ENCODE measurements at places on chromosomes 1 and 21.
A peak's percentile ranks its signal among the peaks of the same experiment; 100 is the strongest.

DNA sequence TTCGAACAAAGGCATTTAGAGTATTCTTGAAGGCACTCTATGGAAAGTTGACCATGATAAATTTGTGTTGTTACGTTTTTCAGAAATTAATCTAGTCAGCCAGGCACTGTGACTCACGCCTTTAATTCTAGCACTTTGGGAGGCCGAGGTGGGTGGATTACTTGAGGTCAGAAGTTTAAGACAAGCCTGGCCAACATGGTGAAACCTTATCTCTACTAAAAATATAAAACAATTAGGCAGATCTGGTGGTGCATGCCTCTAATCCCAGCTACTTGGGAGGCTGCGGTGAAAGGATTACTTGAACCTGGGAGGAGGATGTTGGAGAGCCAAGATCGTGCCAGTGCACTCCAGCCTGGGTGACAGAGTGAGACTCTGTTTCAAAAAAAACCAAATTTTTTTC lies 130.6 kb upstream of the BRINP3 start:
- DNase-seq = no peak

DNA sequence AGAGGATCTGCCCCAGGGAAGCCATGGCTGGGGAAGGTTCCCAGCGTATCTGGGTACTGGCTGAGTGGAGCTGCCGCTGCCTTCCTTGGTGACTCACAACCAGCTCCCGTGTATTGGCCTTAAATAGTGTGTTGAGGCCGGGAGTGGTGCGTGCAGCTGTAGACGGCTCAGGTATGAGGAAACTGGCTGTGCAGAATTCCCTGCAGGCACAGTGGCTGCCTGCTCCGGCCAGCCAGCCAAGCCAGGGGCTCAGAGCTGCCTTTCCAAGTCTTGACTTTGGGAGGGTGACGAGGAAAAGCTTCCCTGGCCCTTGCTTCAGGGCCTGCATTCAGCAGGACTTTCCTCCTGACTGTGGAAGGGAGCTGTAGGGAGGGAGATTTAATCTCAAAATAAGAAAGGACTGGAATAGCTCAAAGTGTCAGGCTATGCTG lies at the start of gene VTCN1:
Gene VTCN1, minus strand, starts transcription at position 97 of the 431 bp plus-strand sequence. Its CDS starts 72 bp downstream, at position 25.
- DNase-seq = no peak

GRCh38 chr1:223106856-223107255 lies 36.2 kb downstream of the TLR5 start:
- no peak for DNase-seq

DNA sequence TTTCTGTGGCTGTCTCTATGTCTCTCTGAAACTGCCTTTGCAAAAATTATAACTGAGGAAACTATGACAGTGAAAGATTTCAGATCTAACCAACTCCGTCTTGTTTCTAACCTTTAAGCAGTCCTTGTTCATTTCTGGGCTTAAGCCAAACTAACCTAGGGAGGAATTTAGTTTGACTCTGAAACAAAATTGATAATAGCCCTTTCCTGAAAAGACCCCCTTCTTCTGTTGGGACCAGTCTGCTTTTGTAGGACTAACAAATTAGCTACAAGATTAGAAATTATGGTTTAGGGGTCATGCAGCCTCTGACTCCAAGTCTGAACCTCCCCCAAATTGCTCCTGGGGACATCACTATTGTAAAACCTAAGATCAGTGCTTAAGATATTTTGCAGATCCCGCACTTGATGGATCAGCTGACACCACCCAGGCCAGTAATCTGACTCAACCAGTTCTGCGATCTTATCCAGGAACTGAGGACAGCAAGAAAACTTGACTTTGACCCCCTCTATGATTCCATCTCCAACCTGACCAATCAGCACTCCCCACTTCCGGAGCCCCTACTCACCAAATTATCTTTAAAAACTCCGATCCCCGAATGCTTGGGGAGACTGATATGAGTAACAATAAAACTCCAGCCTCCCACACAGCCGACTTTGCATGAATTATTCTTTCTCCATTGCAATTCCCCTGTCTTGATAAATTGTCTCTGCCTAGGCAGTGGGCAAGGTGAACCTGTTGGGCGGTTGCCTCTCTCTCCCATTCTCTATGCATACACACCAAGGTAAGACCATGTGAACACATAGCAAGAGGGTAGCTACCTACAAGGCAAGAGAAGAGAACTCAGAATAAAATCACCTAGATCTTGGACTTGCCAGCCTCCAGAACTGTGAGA lies 11.1 kb upstream of the TRIM63 start:
- DNase-seq = no peak

DNA sequence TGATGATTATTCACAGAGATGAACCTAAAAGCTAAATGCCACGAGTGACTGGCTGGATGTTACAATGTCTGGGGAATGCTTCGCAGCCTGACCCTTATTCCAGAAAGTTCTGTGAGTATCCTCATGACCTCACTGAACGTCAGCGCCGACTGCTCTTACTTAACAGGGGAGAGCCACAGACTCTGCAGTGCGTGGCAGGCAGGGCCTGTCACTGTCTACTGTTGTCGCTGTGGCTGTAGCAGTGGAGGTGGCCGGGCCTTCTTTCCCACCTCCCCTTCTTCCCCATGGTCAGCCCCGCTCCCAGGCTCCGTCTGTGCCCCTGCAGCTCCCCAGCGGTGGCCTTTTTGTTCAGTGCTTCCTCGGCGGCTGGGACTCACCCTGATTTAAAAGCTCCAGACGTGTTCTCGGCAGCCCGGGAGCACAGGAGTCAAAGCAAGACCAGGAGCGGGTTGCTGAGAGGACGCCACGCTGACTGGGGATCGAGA lies 52.2 kb upstream of the TARBP1 start:
- DNase-seq = no peak

- DNase-seq = peak; percentile 40
Observed at GRCh38 chr1:118366286-118366685, 181.3 kb upstream of the SPAG17 start.

DNA sequence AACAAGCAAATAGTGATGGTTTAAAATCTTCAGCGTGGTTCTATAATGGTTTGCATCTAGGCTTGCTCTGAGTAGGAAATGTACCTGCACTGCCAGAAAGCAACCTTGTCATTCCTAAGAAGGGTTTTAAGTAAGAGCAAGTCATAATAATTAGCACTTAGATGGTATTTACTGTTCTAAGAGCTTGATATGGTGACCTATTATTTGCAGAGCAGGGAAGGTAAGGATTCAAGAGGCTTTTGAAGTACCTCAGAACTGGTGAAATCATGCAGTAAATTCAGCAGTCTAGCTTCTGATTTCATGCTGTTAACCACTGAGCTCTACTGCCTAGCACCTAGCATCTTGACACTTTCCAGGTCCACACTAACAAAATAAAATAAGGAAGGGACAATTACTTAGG lies 23.7 kb downstream of the ATP1A1 start:
- no peak for DNase-seq

DNA sequence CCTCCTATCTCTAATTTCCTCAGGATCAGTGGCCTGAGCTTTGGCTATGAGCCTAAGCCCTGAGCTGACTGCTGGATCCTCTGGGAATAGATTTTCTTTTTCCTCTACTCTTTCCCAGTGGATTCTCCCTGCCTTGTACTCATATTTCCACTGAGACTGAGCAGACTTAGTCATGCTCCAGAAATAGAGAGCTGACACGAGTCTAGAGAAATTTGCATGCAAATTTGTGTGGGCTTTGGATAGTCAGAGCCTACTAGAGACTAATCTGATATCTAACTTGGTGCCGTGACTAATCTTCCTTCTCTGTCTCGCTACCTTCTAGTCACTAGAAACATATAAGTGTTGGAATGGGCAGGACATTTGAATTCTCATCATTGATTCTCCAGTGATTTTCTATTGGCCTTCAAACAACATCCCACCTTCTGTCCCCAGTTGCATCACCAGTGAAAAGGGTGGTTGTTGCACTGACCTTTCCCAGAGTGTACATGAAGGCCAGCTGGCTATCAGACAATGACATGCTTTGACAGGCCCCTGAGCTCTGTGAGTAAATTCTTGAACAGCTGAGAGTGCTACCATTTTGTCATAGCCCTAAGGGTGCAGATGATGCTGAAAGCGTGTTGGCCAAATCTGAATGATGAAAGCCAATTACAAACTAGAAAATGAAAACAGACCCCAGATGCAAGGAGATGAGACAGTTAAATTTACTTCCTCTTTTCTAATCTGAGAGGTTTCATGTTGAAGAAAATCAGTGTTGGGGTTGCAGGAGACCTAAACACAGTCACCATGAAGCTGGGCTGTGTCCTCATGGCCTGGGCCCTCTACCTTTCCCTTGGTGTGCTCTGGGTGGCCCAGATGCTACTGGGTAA lies at the start of gene FCRLA:
Gene FCRLA, plus strand, starts transcription at position 748 of the 866 bp plus-strand sequence. Its CDS starts 36 bp downstream, at position 784.
- peak; percentile 90 for DNase-seq

DNA sequence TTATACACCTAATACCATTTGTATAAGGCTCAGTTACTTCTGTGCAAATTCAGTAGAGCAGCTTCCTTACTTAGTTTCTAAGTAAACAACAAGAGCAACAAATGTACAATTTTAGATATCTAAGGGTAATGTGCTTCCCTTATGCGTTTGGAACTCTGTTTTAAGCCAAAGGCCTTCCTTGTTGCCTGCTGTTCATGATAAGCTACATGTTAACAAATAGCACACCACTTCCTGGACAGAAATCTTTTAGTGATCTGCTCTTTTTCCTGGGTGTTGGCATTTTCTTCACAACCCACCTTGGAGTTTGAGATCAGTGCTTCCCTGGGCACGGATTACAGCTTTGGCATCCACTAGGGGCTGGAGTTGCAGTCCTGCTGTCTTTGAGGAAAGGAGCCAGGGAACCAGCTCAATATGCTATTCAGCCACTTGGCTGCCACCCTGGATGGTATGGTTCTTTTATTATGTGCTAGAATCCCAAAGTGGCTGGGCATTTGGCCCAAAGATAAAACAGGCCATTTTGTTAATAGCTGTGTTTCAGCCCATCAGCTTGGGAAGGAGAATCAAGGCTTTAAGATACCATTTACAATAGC lies 55.6 kb upstream of the ADAR start:
- DNase-seq = no peak

- DNase-seq = no peak
Observed at GRCh38 chr1:69455718-69456117, 112.0 kb upstream of the LRRC7 start.

- peak; percentile 50 for DNase-seq
Observed at GRCh38 chr1:61496501-61496900, 228.4 kb downstream of the TM2D1 start.

DNA sequence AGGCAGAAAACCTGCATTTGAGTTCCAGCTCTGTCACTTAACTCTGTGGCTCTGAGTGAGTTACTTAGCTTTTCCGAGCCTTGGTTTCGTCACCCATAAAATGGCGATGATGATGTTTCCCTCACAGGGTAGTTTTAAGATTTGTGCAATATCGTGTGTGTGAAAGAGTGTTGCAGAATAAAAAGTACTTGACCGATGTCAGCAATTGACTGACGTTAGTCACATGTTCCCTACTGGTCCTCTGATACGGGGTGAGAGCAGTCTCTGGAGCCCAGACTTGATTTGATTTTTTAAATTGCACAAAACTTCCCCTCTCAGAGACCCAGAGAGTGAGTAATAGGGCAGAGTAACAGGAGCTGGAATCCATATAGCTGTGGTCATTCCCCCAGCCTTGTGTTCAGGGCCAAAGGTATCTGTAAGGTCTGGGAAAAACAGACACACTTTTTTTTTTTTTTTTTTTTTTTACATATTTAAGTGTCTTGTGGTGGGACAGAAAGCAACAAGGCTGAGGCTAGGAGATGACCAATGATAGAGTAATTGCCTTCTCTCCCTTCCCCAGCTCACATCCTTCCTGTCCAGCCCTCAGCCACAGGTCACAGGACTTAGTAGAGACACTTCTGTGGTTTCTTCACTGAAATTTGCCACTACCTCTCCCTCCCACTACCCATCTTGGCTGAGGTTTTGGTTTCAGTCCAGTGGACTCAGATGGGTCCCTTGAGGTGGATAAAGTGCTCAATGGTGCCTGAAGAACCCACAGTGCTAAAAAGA lies 2.0 kb downstream of the FCER1G start:
- peak; percentile 57 for DNase-seq

DNA sequence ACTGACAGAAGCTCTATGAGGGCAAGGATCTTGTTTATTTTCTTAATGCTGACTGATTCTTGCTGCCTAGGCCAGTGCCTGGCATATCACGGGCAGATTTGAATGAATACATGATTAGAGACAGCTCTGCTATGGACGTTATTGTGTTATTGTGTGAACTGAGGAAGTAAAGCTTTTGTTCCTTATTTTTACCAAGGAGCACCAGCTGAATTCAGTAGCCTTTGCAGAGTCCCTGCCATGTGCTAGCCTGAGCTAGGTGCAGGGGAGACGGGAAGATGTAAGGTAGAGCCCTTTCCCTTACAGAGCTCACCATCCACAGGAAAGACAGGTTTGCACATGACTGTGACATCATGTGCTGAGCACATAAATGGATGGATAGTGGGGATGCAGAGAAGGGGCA lies 36.0 kb upstream of the SCMH1 start:
- no peak for DNase-seq

GRCh38 chr1:80675454-80675853 lies 1125.3 kb upstream of the ADGRL2 start:
- DNase-seq = no peak

- no peak for DNase-seq
Observed at GRCh38 chr1:921011-921837, 2.5 kb upstream of the SAMD11 start.

- DNase-seq = no peak
Observed at GRCh38 chr21:43693981-43694380, 24.9 kb upstream of the PDXK start.

GRCh38 chr1:157995583-157996169 lies 2.2 kb downstream of the KIRREL1 start:
- DNase-seq = no peak

DNA sequence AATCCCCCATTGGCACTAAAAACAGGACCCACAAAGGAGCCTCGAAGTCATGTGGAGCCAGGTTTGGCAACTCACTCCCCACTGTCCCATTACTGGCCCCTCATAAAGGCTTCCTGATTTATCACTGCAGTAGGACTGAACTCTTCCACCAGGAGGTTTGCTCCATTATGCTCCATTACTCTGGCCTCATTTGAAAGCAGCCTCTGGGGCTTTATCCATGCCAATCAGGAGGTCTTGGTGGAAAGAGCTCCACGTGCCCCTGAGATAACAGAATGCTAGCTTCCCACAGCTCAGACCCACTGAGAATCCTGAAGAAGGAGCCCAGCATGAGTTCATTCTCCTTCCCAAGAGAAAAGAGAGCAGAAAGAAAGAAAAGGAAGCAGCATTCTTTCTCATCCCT lies 76.4 kb downstream of the HIVEP3 start:
- no peak for DNase-seq

- DNase-seq = no peak
Observed at GRCh38 chr1:183263886-183264602, 78.0 kb downstream of the LAMC2 start.

DNA sequence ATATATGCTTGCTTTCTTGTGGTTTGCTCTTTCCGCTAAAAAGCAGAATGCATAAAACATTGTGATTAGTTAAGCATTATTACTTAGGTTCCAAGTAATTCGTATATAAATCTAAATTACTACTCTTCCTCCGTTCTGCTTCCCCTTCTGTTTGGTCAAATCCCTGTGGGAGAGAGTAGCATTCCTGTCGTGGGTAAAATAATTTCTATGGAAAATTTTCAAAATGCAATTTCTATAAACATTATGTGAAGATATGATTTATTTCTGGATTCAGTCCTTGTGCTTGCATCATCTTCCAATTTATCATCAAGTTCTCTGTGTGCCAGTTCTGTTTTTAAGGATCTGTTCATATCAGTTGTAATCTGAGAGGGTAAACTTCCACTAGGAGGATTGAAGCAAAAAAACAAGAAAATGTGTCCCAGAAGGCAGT lies 7.2 kb upstream of the WARS2 start:
- no peak for DNase-seq

- no peak for DNase-seq
Observed at GRCh38 chr1:7783178-7783711, 846 bp upstream of the PER3 start.

Data from AG09309 (cell line).